Stimulated activated CD4-positive, alpha-beta T cell treated with anti-CD3 and anti-CD28 coated beads, Interleukin-4, amount 100 ng/mL, for 24 hours (primary cell): ENCODE measurements at places on chromosomes 1 and 21.

DNA sequence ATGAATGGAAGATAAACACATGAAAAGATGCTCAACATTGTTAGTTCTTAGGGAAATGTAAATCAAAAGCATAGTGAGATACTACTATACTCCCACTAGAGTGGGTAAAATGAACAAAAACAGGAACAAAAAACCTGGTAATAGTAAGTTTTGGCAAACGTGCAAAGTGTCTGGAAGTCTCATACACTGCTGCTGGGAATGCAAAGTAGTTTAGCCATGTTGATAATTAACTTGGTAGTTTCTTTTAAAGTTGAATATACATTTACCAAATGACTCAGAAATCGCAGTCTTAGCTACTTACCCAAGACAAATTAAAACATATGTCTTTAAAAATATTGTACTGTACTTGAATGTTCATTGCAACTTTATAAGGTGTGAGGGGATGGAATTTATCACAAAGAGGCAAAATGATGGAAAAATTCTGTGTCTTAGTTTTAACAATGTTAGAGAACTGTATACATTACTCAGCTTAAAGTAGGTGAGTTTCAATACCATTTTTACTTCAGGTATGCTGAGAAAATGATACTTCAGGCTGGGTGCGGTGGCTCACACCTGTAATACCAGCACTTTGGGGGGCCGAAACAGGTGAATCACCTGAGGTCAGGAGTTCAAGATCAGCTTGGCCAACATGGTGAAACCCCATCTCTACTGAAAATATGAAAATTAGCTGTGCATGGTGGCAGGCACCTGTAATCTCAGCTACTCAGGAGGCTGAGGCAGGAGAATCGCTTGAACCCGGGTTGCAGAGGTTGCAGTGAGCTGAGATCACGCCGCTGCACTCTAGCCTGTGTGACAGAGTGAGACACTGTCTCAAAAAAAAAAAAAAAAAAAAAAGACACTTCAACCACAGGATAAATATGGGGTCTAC lies 102.3 kb downstream of the PDE4B start:
- DNase-seq: no peak

DNA sequence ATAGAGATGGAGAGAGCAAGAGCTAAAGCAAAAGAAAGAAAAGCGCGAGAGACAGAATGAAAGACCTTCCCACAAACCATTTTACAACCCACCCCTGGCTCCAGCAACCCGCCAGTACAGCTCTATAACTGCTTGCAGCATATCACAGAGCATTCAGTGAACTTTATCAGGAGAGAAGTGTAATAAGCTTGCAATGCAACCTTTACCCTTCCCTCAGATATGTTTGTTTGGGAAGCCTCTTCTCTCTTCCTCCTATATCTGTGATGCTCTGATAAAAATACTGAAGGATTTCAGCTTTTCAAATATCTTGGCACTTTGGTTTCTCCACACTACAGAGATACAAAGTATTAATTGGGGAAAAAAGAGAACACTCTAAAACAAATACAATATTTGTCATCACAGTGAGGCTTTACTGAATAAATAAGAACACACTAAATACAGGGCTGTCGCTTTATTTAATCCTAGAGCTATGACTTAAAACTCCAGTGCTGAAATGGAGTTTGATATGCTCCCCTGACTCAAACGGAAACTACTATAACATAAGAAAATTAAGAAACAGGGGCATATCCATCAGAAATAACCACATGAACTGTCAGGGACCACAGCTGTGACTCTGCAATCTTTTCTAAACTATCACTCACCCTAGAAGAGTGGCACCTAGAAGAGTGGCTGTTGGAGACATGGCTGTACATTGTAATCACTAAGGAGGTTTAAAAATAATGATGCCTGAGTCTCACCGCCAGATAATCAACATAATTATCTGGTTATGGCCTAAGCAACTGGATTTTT lies 6.7 kb downstream of the CRP start:
- DNase-seq: no peak

- no peak for DNase-seq
These were observed 14.9 kb downstream of the STX12 start for GRCh38 chr1:27787895-27788294.

DNA sequence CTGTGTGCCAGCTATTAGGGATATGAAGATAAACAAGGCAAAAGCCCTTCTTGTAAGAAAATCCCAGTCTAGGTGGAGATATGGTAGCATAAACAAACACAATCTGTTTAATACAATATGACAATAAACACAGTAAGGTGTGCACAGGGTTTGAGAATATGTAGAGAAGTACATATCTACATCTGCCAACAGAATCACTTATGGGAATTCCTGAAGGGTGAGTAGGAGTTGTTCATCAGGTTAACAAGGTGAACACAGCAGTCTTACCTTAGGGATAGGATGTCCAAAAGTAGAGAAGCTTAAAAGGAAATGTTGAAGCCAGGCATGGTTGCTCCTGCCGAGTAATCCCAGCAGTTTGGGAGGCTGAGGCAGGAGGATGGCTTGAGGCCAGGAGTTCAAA lies 57.7 kb upstream of the LRRC7 start:
- no peak for DNase-seq

DNA sequence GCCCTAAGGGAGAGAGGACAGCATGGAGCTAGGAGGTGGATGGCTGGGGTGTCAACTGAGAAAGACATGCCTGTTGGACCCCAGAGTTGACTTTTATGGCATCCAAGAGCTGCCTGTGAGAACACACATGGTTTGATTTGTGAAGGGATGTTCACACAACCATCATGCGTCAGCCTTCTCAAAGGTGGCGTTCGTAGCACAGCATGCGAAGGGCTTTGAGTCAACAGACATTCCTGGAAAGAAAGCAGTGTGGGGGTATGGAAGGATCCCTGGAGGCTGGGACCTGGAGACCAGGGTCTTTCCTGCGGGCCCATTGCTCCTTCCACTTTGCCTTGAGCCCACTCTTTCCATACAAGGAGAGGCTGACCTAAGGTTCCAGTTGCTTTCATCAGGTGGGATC lies 6.4 kb upstream of the WNT3A start:
- DNase-seq: no peak
